ENCODE measurements at places on chromosomes 11 and 22.

GRCh38 chr11:18368221-18368620 is 26.1 kb upstream of the LDHA start:
- DNase-seq: peak; percentile 49

DNA sequence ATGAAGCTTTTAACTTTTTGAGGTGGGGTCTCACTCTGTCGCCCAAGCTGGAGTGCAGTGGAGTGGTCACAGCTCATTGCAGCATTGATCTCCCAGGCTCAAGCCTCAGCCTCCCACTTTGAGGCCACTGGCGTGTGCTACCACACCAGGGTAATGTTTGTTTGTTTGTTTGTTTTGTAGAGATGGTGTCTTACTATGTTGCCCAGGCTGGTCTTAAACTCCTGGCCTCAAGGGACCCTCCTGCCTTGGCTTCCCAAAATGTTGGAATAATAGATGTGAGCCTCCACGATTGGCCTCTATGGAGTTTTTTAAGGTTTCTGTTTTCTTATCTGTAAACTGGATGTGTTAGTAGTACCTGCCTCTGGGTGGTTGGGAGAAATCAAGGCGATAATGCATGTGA is 41.4 kb downstream of the MED15 start:
- DNase-seq: no peak

DNA sequence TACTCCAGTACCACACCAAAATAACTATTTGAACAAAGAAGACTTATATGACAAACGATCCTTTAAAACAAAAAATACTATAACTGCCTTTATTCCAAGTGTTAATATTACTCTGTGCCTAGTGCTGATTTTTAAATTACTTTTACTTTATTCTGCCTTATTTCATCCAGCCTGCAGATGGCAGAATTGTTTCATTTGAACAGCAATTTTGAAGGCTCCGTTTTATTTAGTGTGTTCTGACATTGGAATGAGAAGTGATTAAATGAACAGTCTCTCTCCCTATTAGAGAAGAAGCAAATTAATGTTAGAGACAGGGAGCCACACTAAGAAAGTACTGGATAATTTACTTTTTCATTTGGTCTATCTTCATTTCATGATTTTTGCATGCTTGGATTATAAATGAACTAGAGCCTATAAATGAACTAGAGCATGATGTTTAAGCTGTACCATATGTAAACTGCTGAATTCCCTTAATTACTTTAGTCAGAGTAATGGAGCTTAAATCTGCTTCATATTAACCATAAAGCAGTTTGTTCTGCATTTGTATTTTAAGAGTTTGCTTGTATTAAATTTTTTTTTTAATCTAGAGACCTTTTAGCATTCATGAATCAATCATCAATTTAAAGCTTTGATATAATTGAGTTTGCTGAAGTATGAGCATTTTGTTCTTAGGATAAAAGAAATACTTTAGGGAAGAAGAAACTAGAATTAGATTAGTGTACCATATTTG is 9.8 kb downstream of the PDHX start:
- DNase-seq: peak; percentile 54

- DNase-seq: no peak
Observed at GRCh38 chr11:71268706-71269321, 16.4 kb upstream of the SHANK2 start.

DNA sequence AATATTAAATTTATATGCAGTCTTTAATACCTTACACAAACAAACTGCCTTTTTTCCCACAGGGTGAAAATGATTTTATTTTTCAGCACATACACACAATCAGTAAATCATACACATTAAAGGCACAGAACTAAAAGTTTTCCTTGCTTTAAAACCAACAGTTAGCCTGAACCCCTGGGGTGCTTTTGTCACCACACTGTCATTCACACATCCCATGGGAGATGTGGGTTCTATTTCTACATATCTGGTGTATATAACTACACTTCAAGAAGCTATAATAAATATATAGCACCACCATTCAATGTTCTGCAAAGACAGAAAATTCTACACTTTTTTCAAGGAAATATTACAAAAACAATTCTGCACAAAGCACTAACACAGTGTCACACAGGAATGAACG is 197.0 kb downstream of the GUCY1A2 start:
- DNase-seq: no peak

DNA sequence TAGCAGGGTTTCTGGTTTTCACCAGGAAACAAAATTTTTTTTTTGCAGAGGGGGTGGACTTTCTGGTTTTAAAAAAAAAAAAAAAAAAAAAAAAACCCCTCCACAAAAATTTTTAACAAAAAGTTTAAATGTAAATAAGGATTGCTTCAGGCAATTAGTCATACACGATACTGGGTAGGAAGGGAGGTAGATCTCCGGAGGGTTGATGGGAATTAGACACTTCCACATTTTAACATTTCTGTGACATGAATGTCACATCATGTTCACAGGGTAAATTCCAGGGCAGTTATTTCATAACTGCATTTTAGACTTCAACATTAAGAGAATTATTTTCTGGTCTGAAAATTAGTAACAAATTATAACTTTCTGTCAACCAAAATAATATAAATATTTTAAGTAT is 15.9 kb downstream of the NUP98 start:
- no peak for DNase-seq

- no peak for DNase-seq
Observed at GRCh38 chr22:47049078-47049624, 286.7 kb downstream of the TBC1D22A start.

DNA sequence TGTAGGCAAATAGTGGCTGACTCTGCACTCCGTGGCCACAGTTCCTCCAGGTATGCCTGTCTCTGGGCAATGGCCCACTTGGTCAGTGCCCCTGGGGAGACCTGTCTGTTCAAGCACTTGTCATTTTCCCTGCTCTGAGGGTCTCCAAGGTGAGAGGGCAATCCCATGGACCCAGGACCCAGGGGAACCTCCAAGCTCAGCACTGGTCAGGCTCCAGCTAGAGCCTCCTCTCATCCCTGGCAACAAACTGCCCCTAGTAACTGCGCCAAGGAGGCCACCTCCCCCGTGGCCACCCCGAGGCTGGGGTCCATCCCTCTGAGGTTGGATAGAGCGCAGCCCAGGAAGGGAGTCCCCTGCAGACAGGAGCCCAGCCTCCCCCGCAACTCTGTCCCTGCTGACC is 713 bp upstream of the ANKK1 start:
- DNase-seq: no peak

- DNase-seq: no peak
Observed at GRCh38 chr11:75768909-75769771, 562 bp downstream of the DGAT2 start.

DNA sequence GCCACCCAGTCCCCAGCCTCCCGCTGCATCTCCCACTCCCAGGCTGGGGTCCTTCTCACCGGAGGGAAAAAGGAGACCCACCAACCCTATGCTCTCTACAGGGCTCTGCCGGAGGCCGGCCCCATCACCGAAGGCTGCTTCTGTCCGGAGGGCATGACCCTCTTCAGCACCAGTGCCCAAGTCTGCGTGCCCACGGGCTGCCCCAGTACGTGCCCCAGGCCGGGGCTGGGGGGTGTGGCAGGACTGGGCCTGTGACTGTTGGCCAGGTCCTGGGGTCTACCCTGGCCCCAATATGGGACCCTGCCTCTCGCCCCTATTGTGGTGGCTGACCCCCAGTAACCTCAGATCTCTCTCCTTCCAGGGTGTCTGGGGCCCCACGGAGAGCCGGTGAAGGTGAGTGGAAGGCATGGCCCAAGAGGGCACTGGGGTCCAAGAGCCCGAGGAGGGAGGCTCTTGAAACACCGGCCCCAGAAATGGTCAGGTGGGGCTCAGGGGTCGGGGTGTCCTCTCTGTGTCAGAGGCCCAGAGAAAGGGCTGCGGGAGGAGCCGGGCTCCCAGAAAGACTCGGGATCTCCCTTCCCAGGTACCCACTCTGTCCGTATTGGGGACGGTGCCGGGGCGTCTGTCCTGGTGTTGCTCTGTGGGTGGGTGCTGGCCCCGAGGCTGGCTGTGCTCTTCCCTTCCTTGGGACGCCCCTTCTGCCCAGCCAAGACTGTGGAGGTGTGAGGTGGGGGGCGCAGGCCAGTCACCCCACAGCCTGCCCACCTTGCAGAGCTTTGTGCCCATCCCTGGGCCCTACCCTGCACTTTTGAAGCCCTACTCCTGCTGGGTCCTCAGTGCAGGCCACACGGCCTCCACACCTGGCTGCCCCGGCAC is 26.1 kb upstream of the MUC5B start:
- no peak for DNase-seq

DNA sequence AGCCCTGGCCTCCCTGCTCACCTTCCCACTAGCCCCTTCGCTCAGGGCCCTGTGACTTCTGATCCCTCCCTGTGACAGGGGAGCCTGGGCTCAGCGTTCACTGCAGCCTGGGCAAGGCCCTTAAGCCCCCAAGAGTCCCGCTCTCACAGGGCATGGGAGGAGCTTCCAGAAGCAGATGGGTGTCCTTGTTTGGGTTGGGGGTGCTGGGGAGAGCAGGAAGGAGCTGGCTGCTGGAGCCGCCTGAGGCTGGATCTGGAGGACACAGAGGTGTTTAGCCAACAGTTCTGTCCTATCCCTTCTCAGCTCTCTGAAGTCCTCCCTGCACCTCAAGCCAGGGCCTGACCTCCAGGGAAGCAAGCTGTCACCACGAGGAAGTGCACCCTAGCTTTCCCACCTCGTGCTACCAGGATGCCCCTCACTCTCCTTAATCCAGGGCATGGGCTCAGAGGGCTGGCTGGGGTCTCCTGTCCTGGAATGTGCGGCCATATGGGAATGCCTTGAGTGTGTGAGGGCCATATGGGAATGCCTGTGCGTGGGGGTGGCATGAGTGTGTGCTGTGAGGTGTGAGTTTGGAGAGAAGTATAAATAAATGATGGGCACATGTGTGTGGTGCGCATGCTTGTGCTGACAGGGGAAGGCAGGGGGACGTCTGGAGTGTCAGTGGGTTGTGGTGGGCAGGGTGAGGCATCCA is 25.0 kb upstream of the TUB start:
- DNase-seq: no peak

GRCh38 chr11:41498726-41499125 is 39.3 kb upstream of the LRRC4C start:
- DNase-seq: no peak

- DNase-seq: no peak
Observed at GRCh38 chr22:23237201-23237798, 57.0 kb downstream of the BCR start.

DNA sequence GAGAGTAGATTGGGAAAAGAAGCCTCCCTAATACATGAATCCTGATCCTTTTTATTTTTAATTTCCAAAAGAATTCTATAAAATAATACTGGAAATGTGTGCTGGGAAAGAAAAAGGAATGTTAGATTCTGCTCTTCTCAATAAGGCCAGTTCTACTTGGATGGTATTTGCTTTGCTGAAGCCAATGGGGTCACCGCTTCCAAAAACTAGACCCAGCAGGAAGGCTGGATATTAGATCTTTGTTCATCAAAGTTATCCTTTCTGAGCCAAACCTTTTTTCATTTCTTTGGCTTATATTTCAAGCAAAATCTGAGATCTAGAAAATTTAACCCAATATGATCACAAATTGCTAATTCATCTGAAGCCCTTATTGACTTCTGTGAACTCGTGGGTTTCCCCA is 41.4 kb downstream of the SCUBE2 start:
- DNase-seq: no peak

DNA sequence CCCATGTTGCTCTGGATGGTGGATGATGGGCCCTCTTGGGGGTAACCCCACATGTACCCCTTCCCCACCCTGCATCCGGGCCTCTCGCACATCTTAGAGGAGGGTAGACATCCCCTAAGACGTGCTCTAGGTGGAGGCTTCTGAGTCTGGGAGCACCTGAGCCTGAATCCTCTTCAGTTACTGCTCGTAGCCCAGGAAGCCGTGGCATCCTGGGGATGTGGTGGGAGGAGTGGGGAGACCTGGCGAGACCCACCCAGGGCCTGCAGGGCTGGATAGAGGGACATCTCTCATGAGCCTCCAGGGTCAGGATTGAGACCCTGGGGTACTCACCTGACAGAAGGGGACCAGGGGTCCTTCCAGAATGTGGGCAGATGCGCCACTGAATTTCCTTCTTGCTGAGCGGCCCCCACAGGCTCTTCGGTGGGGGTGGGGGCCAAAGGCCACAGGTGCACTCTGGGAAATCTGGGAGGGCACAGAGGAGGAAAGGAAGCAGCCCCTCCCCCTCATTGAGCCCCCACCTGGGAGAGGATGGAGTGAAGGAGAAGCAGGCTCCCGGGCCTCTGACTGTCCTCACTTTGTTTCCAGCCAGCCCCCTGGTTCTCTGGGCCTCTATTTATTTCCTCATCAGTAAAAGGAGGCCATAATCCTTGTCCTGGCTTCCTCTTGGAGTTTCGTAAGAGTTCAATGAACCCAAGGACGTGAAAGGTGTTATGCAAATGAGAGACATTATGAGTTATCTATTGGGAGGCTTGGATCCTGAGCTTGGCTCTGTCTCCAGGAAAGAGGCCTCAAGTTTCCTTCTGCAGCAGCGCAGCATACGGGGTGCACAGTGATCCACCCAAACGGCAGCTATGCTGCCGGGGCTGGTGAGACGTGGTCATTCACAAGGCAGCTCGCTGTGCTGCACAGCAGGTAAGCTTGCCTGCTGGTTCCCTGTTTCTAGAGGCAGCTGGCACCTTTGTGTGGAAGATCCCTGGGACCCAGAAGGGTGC is 31.2 kb downstream of the KCNJ4 start:
- DNase-seq: no peak

DNA sequence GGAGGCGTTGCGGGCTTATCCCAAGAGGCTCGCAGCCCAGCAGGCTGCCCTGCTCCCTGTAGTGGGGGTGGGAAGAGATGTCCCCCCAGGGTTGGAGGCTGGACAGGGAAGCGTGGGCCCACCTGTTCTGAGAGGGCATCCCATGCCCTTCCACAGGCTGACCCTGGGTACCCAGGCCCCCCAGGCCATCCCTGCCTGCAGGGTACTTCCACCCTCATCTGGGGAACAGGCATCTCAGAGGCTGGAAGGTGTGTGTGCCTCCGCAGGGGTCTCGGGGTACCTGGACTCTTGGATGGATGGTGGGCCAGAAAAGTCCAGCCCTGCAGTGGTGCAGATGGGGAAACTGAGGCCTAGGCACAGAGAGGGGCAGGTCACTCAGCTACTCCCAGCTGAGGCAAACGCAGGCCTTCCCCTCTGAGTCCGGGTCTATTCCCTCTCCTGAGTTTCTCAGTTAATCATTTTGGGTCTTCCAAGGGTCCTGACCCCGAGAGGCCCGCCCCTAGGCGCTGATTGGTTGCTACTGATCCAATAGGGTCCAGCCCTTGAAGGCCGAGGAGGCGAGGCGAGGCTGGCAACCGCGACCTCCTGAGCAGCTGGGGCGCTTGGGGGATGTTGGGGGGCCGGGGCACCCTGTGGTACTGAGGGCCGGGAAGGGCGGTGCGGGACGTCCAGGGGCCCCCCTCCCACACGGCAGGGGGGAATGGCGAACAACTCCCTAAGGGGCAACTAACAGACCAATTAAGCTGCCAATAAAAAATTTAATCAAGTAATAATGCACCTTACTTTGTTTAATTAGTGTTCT is 23.8 kb downstream of the FLRT1 start:
- no peak for DNase-seq

- no peak for DNase-seq
Observed at GRCh38 chr22:29311464-29312217, 3.9 kb downstream of the RASL10A start.

GRCh38 chr11:5547982-5548381 is 358 bp downstream of the OR52H1 start:
- no peak for DNase-seq

All from HT1080 (cell line).